ENCODE measurements at places on chromosomes 13 and 19.
A peak's percentile ranks its signal among the peaks of the same experiment; 100 is the strongest.

- DNase-seq, result peak; percentile 19
Measured at GRCh38 chr13:49454388-49455006, 10.4 kb downstream of the SETDB2 start.

- no peak for DNase-seq
Measured at GRCh38 chr13:92768602-92769001, 458.0 kb upstream of the GPC6 start.

DNA sequence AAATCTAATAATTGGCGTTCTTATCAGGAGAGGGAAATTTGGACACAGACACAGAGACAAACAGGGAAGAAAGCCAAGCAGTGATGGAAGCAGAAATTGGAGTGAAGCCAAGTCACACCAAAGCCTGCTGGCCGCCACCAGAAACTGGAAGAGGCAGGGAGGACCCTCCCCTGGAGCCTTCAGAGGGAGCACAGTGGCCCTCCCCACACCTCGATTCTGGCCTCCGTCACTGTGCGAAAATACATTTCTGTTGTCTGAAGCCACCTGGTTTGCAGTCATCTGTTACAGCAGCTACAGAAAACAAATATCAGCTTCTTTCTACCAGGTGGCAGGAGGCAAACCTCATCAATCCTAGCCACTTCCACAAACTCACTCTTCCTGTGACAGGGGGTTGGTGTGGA, 8.3 kb upstream of the TLE6 start:
- DNase-seq, result no peak

GRCh38 chr19:35063940-35064818, 22.7 kb downstream of the HPN start:
- DNase-seq, result peak; percentile 76

DNA sequence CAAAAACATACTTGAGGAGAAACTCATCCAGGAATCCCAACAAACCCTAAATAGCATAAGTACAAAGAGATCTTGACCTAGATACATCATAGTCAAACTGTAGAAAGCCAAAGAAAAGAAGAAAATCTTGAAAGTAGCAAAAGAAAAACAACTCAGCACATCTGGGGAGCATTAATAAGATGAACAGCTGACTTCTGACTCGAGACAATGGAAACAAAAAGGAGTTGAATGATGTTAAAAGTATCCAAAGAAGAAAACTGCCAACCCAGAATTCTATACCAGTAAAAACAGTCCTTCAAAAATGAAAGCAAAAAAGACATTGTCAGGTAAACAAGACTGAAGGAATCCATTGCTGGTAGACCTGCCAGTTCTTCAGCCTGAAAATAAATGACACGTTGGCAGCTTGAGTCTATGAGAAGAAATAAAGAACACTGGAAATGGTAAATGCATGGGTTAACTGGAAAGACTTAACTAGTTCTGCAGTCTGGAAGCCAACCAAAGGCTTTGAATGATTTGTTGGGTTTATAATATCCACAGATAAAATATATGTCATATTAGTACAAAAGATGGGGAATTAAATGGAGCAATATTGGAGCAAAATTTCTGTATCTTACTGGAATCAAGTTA, 46.8 kb downstream of the TSSK6 start:
- DNase-seq, result no peak

GRCh38 chr19:53396525-53396868, 1.5 kb downstream of the ZNF765 start:
- no peak for DNase-seq

DNA sequence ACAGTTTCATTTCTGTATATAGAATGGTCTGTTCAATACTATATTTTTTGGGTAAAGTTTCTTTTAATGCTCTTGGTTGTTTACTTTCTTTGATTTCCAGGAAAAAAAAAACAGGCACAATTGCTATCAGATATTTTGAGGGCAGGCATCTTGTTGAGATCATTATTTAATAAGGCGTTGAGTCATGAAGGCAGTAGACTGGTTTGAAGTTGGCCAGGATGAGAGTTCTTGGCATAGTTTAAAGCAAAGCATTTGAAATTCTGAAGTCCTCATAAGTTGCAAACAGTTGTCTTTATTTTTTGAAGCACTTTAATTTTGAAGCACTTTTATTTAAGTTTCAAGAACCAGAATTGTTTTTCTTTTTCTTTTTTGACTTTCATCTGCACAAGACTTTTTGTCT, 2.6 kb upstream of the ZNF175 start:
- DNase-seq, result no peak

GRCh38 chr13:98327371-98328270, 150.6 kb upstream of the RNF113B start:
- peak; percentile 46 for DNase-seq

DNA sequence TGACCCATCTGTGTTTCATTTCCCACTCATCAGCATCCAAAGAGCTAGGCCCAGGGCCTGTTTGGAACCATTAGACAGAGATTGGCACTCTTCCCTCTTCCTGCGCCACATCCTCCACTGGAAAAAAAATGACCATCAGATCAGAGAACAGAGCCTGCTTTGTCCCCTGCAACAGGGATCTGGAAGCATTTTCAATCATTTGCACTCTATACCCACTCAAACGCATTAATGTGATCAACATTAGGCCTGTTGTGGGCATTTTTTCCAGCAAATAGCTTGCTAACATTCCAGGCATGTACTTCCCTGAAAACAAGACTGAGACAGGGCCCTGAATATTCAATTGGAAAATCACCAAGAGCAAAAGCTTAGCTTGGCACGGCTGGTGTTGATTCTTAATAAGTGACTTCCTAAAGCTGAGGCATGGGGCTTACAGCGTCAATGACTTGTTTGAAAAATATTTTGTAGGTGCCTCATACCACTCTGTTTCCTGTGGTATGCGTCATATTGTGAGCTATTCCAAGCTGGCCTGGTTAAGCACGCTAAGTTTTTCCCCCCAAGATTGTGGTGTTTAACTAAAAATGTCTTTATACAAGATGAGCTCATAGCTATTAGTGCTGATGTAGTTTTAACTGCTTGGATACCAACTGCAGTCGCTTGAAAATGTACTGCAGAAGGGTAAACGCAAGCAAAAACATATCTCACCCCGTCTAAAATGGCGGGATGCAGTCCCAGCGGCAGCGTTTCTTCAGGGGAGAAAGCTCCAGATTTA, 404.4 kb downstream of the SPRY2 start:
- DNase-seq, result peak; percentile 93

DNA sequence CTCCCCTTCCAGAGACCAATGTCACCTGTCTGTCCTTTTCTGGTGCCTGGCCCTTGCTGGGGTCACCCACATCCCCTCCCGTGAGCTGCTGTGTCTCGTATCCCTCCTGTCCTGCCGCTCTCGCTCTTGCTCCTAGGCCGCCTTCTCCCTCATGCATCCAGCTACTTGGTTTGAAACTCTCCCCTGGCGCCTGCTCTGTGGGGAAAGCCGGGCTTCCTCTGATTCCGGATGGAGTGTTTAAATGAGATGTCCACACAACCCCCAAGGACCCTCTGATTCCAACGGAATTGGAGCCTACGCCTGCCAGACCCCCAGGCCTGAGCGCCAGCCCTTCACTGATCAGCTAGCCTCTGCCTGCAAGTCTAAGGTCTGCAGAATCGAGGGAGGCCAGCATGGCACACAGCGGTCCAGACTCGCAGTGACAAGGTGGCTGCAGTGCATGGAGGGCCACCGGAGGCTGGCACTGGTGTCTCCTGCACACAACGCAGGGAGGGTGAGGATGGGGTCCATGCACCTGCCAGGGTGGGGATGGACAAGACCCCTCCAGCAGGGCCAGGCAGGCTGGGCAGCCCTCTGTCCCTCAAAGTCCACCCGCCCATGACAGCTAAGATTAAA, 47.2 kb downstream of the RFX2 start:
- no peak for DNase-seq

GRCh38 chr13:110583178-110583865, 21.8 kb upstream of the RAB20 start:
- DNase-seq, result no peak

GRCh38 chr19:32202244-32202643, 143.2 kb upstream of the ZNF507 start:
- no peak for DNase-seq

- no peak for DNase-seq
Measured at GRCh38 chr19:45676851-45677263, 8.8 kb downstream of the GIPR start.
